ENCODE measurements at places on chromosomes 5 and 9. TPM values are rescaled to one million over a fixed set of nuclear protein-coding genes. Genes with fewer than 3 reads are reported as not detected.

DNA sequence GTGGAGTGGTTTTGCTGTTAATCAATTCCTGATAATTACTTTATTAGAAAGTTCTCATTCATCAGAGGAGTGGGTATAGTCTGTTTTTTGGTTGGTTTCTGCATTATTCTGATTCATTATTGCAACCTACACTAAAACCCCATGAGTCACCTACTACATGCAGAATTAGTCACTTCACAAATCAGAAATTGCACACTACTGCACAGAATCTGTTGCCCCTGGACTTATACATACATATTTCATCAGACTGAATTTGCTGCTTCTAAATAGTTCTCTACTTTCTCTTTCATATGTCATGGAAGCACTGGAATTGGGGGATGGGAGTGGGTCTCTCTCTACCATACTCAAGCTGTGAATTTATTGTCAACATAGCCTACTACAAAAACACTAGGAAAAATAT lies 585.1 kb downstream of the DNAH5 start:
- no peaks in the 10 kb centered on the region for H3K36me3 ChIP-seq
- DNase-seq = no peak
- no peak overlapping the region for H3K4me3 ChIP-seq
- no peaks in the 10 kb centered on the region for H3K27me3 ChIP-seq

- H3K27me3 ChIP-seq = no peaks in the 10 kb centered on the region
- H3K27ac ChIP-seq = peak overlapping the region; percentile 41
- H3K4me3 ChIP-seq = no peak overlapping the region
Observed at GRCh38 chr5:72138943-72139521, 31.8 kb downstream of the MAP1B start.

- H3K27me3 ChIP-seq = no peaks in the 10 kb centered on the region
- DNase-seq = peak; percentile 36
- H3K27ac ChIP-seq = peak overlapping the region; percentile 53
Observed at GRCh38 chr5:56512313-56512996, 279.3 kb upstream of the ANKRD55 start.

DNA sequence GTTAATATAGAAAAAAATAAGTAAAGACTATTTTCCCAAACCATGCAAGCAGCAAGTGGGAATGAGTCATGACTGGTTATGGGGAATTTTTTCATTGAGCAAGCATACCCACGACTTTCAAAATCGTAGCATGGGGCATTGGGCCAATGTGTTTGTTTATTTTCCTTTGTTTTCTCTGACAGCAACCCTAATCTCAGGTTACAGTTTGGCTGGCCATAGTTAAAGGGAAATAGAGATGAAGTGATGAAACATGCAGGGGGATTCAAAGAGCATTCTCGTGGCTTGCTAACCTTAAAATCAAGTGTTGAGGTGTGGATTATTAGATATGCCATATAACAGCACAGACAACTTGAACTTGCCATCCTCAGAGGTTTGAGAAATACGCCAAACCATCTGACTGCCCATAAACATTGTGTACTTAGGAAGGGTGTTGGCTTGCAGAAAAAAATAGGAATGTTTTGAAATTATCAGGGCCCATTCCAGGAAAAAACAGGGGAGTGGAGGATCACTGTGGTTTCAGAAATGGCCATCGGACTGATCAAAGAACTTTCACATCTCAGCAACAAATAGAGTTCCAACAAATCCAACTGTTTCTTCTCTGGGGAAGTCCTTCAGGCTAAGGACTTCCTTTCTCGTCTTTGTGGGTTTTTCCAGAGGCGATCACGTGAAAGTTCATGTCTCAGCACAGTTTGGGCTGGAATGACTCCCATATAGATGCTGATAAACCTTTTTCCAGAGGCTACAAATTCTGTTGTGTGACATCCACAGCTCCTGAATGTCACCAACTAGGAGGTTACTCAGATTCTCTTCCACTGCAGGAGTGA lies 259.1 kb downstream of the SYK start:
- no peaks in the 10 kb centered on the region for H3K27me3 ChIP-seq
- H3K27ac ChIP-seq = peak overlapping the region; percentile 70
- H3K4me1 ChIP-seq = peaks cover 24% of the 10 kb centered on the region
- H3K4me3 ChIP-seq = no peak overlapping the region
- H3K36me3 ChIP-seq = no peaks in the 10 kb centered on the region

TNFSF15 gene
- 0.11 TPM for total RNA-seq

DNA sequence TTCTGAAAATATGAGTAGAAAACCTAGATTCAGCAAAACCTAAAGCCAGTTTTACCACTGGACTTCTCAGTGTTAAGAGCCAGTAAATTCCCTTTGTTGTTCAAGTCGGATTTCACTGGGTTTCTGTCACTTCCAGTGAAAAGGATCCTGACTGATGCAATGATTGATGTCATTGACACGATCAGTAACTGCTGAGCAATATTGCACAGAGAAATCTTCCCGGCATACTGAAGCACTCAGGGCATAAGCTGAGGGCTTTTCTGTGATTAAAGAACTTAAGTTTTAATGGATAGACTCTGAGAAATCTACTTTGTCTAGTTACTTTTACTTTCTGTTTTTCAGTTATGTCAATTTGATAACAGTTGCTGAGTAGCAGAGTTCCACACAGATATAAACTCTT lies 61.9 kb downstream of the DENND1A start:
- peaks cover 38% of the 10 kb centered on the region for H3K4me1 ChIP-seq
- no peaks in the 10 kb centered on the region for H3K27me3 ChIP-seq
- peak overlapping the region; percentile 49 for H3K27ac ChIP-seq

DNA sequence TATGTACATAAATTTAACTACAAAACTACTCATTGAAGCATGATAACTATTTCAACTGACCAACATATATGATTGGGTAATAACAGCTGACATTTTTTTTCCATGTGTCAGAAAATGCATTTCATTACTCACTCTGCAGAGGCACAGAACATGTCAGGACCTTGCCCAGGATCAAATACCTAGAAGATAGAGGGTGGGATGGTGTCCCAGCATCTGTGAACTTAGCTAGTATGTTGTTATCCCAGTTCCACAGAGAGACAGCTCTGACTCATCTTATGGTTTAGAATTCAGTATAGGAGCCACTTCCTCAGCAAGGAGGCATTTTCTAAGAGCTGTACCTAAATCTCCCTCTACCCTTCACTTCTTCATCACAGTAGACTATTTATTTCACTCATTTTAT lies 1198.6 kb upstream of the ACO1 start:
- no peak overlapping the region for H3K27ac ChIP-seq
- H3K27me3 ChIP-seq = no peaks in the 10 kb centered on the region
- no peak for DNase-seq
- H3K36me3 ChIP-seq = no peaks in the 10 kb centered on the region
- H3K4me1 ChIP-seq = no peaks in the 10 kb centered on the region

CAMK4 gene
- total RNA-seq = 0.36 TPM

DNA sequence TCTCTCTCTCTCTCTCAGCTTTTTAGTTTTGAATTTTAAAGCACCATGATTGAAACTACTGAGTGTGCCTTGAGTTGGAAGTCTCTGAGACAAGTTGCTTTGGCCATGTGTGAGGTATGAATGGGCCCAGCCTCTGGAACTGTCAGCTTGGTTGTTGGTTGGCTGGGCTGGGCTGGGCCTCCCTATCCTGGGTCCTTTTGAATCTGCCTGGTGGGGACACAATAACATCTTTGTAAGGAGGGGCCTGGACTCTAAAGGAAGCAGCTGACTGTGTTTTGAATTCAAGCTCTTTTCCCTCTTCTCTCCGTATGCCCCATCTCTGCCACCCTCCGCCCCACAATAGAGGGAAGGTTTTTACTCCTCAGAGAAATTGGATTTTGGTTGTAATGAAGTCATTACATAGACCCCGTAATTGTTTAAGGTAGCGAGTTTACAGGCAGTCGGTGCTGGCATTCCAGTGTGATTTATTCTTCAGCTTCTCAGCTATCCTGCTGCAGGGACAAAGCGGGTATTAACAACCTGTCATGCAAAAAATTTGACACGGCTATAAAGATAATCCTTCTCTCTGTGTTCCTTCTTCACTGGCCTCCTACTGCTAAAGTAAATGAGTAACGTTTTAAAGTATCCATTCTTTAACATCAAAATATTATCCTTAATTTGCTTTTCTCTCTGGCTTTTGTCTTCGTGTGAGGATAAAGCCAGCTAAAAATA lies 105.4 kb downstream of the DAPK1 start:
- no peaks in the 10 kb centered on the region for H3K27me3 ChIP-seq
- H3K27ac ChIP-seq = no peak overlapping the region
- no peaks in the 10 kb centered on the region for H3K36me3 ChIP-seq
- H3K4me1 ChIP-seq = peaks cover 22% of the 10 kb centered on the region
- DNase-seq = no peak

DNA sequence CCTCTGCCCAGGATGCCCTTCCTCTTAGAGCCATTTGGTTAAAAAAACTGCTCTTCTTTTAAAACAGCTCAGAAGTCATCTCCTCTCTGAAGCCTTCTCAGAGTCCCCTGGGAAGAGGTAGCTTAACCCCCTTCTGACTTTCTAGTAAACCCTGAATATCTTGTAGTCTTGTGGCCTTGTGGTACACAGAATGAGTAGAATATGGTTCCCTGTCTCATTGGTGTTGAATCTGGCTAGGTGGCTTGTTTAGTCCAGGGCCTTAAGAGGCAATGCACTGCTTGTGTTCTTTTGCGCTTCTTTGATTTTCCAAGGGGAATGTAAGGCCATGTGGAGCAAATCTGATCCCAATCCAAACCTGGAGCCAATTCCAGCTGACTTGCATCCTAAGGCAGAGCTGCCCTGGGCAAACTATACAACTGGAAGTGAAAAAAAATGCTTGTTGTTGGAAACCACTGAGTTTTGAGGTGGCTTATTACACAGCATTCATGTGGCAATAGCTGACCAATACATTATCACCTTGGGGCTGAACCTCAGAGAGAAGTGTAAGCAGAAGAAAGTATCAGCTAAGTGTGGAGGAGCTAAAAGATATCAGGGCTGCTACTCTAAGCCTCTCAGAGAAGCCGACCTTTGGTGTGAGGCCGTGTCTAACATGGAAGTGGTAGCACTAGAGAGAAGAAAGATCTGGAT lies 31.0 kb downstream of the ALG2 start:
- DNase-seq = no peak
- H3K4me1 ChIP-seq = no peaks in the 10 kb centered on the region
- H3K27ac ChIP-seq = no peak overlapping the region
- no peaks in the 10 kb centered on the region for H3K36me3 ChIP-seq

GRCh38 chr5:11075035-11075805 lies 314.2 kb upstream of the DAP start:
- H3K4me1 ChIP-seq = no peaks in the 10 kb centered on the region
- H3K27ac ChIP-seq = no peak overlapping the region
- no peak overlapping the region for H3K4me3 ChIP-seq
- no peak for DNase-seq

DNA sequence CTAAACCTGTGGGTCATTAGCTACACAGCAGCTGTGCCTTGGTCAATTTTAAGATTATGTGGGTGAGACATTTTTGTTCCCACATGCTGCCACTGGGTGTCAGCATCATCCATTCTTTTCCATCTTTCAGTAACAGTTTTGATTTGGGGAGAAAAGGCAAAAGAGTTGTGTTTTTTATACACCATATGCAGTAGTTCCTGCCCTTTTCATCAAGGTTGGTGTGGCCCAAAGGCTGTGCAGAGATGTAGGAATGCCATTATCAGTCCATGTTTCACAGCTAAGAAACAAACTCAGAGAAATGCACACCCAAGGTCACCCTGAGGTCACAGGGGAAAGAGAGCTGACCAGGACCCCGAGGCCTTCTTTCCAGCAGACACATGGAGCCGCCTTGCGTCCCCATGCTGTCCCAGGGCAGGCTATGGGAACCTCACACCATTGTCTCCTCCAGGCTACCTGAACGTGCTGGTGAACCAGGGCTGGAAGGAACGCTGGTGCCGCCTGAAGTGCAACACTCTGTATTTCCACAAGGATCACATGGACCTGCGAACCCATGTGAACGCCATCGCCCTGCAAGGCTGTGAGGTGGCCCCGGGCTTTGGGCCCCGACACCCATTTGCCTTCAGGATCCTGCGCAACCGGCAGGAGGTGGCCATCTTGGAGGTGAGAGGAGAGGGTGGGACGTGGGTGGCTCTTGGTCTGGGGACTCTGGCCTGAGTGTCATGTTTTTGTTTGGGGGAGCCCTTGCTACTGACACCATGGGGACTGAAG lies 27.8 kb upstream of the GRPEL2 start:
- peak overlapping the region; percentile 78 for H3K27ac ChIP-seq
- no peak for DNase-seq
- H3K36me3 ChIP-seq = peaks cover 54% of the 10 kb centered on the region
- H3K4me3 ChIP-seq = no peak overlapping the region
- H3K27me3 ChIP-seq = no peaks in the 10 kb centered on the region
- peaks cover 50% of the 10 kb centered on the region for H3K4me1 ChIP-seq

DNA sequence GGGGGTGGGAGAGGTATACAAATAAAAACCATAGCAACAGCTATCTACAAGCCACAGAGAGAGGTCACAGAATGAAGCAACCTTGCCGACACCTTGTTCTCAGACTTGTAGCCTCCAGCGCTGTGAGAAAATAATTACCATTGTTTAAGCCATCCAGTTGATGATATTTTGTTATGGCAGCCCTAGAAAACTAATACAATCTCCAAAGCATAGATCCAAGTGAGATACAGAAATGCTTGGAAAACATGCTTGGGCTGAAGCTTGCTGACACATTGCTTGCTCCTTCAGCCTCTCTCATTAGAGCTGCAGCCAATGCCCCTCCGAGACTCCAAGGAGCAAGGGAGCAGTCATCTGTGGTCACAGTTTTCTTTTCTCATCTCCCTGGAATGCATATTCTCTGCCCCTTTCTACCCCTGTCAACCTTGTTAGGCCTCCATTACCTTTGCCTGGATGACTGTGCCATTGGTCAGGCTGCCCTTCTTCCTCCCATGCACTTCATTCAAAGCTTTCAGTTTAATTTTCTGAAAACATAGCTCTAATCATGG lies 401.4 kb upstream of the KLF4 start:
- DNase-seq = no peak
- H3K27me3 ChIP-seq = no peaks in the 10 kb centered on the region
- H3K27ac ChIP-seq = no peak overlapping the region
- no peaks in the 10 kb centered on the region for H3K4me1 ChIP-seq
- H3K36me3 ChIP-seq = no peaks in the 10 kb centered on the region

PCA3 gene
- not detected for total RNA-seq

COL27A1 gene
- 6.4 TPM for total RNA-seq

GRCh38 chr9:124880501-124880900 lies 18.6 kb downstream of the ARPC5L start:
- peaks cover 98% of the 10 kb centered on the region for H3K36me3 ChIP-seq
- no peak overlapping the region for H3K4me3 ChIP-seq
- no peak overlapping the region for H3K27ac ChIP-seq

IFNA13 gene
- total RNA-seq = not detected

- no peak overlapping the region for H3K27ac ChIP-seq
- peaks cover 85% of the 10 kb centered on the region for H3K36me3 ChIP-seq
- peaks cover 30% of the 10 kb centered on the region for H3K4me1 ChIP-seq
- H3K4me3 ChIP-seq = no peak overlapping the region
- DNase-seq = no peak
- no peaks in the 10 kb centered on the region for H3K27me3 ChIP-seq
Observed at GRCh38 chr5:151052836-151053235, 28.0 kb downstream of the TNIP1 start.

- no peak for DNase-seq
- no peak overlapping the region for H3K27ac ChIP-seq
- peaks cover 20% of the 10 kb centered on the region for H3K4me1 ChIP-seq
- no peaks in the 10 kb centered on the region for H3K27me3 ChIP-seq
Observed at GRCh38 chr5:154456540-154456939, 10.7 kb downstream of the SAP30L start.

KIF4B gene
- not detected for total RNA-seq

ZBTB43 gene
- total RNA-seq = 30.2 TPM

FXN gene
- total RNA-seq = 43.4 TPM
